Heart right ventricle (tissue), 16 donors: ENCODE measurements at places on chromosomes 12 and 14. TPM values are rescaled to one million over a fixed set of nuclear protein-coding genes. Genes with fewer than 3 reads are reported as not detected.

DNA sequence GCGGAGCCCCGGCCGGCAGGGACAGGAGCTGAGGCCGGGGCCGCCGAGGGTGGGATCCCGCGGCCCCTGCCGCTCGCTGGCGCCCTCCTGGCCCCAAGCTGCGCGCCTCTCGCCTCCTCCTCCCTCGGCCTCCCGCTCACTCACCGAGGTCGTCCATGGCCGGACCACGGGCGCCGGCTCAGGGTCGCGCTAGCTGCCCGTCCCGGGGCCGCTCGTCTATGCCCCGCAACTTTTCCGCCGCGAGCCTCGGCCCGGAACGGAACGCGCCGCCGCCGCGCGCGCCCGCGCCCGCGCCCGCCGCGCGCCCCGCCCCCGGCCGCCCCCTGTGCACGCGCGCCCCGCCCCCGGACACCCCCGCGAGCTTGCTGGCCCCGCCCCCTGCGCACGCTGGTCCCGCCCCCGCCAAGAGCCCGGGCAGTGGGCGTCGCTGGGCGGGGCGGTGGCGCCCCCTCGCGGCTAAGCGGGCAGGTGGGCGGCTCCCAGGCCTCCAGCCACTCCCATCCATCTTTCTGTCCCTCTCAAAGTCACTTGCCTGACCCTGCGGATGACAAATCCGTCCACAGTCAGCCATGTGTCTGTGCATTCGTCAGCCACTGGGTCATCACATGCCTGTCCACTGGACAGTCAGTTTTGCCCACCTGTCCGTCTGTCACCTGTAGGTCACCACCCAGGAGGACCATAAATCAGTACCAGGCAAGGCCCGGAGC lies at the start of gene PXN:
Gene PXN (minus strand): TSS at position 258 of the 707 bp plus-strand sequence. CDS start 101 bp downstream, at position 157.
- H3K27me3 ChIP-seq, result no peaks in the 10 kb centered on the region
- peak; percentile 94 for DNase-seq
- H3K27ac ChIP-seq, result peak within 1 kb of the TSS; percentile 93
- H3K4me1 ChIP-seq, result peaks cover 43% of the 10 kb centered on the region

GRCh38 chr12:2345902-2346301 lies 293.1 kb downstream of the CACNA1C start:
- H3K27me3 ChIP-seq, result no peaks in the 10 kb centered on the region
- peaks cover 93% of the 10 kb centered on the region for H3K4me1 ChIP-seq
- DNase-seq, result no peak

DNA sequence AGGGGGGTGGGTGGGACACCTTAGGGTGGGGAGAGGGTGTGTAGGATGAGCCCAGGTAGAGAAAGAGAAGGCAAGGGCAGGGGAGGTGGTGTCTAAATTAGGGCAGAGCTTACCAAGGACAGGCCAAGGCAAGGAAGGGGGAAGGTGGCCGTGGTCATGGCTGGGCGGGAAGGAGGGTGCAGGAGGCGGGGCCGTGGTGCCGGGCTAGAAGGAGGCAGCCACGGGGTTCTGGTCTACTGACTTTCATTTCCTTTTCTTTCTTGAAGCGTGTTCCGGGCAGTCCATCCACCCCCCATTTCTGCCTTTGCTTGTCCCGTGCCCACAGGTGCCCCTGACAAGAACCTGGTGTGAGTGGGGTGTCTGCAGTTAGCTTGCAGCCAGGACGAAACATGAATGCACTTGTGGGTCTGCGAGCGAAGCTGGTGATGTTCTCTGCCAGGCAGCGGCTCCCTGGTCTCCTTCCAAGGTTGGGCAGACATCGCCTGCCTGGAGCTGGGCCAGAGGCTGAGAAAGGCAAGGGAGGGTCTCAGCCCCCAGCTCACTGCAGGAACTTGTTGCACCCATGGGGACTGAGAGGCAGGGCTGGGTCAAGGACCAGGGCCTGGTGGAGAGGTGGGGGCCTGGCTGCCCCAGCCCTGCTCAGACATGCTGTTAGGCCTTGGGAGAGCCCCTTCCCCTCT lies 58.2 kb downstream of the KIF26A start:
- H3K4me1 ChIP-seq, result no peaks in the 10 kb centered on the region
- DNase-seq, result no peak
- H3K4me3 ChIP-seq, result no peak overlapping the region
- peaks cover 15% of the 10 kb centered on the region for H3K27me3 ChIP-seq
- H3K36me3 ChIP-seq, result no peaks in the 10 kb centered on the region
- H3K27ac ChIP-seq, result no peak overlapping the region

DNA sequence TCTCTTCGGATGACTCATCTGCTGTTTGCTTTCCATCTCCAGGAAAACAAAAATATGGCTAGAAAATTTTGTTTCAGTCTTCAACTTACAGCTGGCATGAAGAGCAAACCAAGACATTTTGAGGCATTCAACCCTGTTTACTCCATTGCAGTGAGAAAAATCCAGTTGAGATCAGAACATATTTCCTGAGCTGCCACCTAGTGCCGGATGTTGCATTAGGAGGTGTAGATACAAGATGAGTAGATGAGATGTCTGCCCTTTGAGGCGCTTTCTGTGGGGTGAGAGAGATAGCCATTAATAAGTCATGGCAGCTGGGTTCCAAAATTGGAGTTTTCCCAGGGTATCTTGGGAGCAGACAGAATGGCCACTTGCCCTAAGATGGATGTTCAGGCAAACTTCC lies 171.1 kb downstream of the PRKCH start:
- no peaks in the 10 kb centered on the region for H3K27me3 ChIP-seq
- DNase-seq, result no peak
- no peak overlapping the region for H3K27ac ChIP-seq
- H3K4me1 ChIP-seq, result peaks cover 34% of the 10 kb centered on the region
- no peaks in the 10 kb centered on the region for H3K36me3 ChIP-seq

- no peaks in the 10 kb centered on the region for H3K27me3 ChIP-seq
- H3K4me1 ChIP-seq, result no peaks in the 10 kb centered on the region
- no peak for DNase-seq
- no peaks in the 10 kb centered on the region for H3K36me3 ChIP-seq
These were observed 56.1 kb upstream of the YARS2 start for GRCh38 chr12:32811686-32812392.

DNA sequence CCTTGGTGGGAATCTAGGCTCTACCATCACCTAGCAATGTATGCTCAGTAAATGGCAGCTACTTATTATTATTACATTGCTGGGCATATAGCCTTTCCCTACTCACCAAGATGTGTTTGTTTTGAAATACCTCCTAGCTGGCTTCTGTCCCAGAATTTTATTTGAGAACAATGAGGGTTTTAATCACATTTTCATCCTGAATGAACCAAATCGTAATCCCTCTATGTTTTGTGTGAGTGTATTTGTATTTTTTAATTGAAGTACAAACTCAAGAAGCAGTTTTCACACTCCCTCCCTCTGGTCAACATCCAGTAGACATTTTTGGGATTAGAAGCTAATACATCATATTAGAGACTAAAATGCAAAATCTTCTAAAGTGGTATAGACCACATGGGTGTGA lies 7.6 kb downstream of the SLC7A8 start:
- no peaks in the 10 kb centered on the region for H3K4me1 ChIP-seq
- H3K27me3 ChIP-seq, result peaks cover 10% of the 10 kb centered on the region
- no peak for DNase-seq
- H3K27ac ChIP-seq, result no peak overlapping the region

DNA sequence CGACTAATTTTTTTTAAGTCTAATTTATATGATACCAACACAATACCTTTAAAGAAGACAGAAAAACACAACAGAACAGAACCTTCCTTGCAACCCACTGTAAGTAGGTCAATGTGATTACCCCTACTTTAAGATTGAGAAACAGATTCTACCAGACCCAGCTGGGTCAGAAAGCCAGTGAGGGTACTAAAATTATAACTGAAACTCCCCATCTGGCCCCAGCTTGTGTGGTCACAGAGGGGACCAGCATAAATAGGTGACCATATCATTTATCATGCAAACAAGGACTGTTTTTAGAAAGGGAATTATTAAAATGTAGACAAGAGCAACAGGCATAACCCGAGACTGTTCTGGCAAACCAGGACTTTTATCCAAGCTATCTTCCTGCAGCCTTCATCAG lies 30.1 kb upstream of the FRMD6 start:
- DNase-seq, result no peak
- H3K4me1 ChIP-seq, result no peaks in the 10 kb centered on the region
- no peaks in the 10 kb centered on the region for H3K27me3 ChIP-seq
- no peak overlapping the region for H3K4me3 ChIP-seq

GRCh38 chr14:99621948-99622347 lies 17.9 kb upstream of the CCDC85C start:
- no peaks in the 10 kb centered on the region for H3K27me3 ChIP-seq
- DNase-seq, result no peak
- H3K27ac ChIP-seq, result no peak overlapping the region

DNA sequence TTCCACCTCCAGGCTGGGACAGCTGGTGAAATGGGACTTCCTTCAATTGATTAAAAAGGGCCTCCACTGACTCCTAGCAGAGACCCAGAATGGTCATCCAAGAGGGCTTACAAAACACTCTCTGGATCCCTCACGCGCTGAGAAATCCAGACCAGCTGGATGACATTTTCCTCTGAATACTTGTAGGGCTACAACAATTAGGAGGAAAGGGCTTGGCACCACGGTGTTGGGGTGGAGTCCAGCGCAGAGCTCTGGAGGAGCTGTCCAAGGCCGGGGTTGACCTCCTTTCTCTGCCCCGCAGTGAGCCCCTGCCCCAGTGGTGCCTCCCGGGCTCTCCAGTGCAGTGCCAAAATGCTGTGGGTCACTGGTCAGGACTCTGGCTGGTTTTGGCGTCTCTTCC lies 189.0 kb upstream of the CCND2 start:
- no peak for DNase-seq
- H3K27ac ChIP-seq, result no peak overlapping the region
- H3K27me3 ChIP-seq, result no peaks in the 10 kb centered on the region

GRCh38 chr14:105531088-105531893 lies 4.9 kb downstream of the TMEM121 start:
- H3K27ac ChIP-seq, result no peak overlapping the region
- no peaks in the 10 kb centered on the region for H3K36me3 ChIP-seq
- H3K4me3 ChIP-seq, result no peak overlapping the region
- H3K27me3 ChIP-seq, result no peaks in the 10 kb centered on the region
- peaks cover 32% of the 10 kb centered on the region for H3K4me1 ChIP-seq
- no peak for DNase-seq

GRCh38 chr14:49659526-49660455 lies 24.7 kb upstream of the DNAAF2 start:
- no peaks in the 10 kb centered on the region for H3K36me3 ChIP-seq
- no peak overlapping the region for H3K27ac ChIP-seq
- no peak for DNase-seq

The ABHD12B gene
- not detected for polyA plus RNA-seq

The KCNA5 gene
- polyA plus RNA-seq, result 2.3 TPM

The STAC3 gene
- 0.81 TPM for polyA plus RNA-seq

The MYH6 gene
- 3,967 TPM for polyA plus RNA-seq

The RNF212B gene
- polyA plus RNA-seq, result not detected

The TAS2R10 gene
- 0.37 TPM for polyA plus RNA-seq

The ZFHX2 gene
- 1.0 TPM for polyA plus RNA-seq
